ENCODE measurements at places on chromosomes 2 and 18.

DNA sequence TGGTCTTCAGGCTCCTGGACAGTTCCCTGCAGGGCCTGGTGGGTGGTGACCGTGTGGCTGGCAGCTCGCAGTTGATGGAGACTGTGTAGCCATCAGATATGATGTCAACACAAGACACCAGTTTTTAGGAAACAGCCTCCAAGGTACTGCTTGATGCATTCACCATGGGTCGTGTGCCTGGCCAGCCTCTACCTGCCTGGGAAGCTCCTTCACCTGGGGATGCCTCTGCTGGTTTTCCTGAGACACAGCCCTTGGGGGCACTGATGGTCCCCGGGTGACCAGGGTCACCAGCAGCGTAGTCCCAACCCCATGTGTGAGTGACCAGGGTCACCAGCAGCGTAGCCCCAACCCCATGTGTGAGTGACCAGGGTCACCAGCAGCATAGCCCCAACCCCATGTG is 33.6 kb upstream of the KCNG2 start:
- DNase-seq = no peak

DNA sequence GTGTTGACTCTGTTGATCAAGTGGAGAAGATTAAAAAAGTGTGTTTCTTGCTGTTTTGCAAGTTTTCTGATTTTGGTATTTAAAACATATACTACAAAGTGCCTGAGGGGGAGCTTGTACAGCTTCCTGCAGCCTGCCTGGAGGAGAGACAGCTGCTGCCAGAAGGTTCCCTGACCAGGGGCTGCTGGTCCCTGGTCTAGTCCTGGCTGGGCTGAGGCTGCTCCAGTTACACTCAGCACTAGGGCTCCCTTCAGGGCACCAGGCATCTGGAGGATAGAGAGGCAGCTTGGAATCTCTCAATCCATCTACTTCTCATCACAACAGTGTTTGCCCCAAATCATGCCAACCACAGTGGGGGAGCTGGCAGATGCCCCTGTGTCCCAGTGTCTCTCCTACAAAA is 4.8 kb downstream of the MC2R start:
- no peak for DNase-seq

GRCh38 chr2:12501469-12502158 is 215.1 kb upstream of the TRIB2 start:
- DNase-seq = no peak

DNA sequence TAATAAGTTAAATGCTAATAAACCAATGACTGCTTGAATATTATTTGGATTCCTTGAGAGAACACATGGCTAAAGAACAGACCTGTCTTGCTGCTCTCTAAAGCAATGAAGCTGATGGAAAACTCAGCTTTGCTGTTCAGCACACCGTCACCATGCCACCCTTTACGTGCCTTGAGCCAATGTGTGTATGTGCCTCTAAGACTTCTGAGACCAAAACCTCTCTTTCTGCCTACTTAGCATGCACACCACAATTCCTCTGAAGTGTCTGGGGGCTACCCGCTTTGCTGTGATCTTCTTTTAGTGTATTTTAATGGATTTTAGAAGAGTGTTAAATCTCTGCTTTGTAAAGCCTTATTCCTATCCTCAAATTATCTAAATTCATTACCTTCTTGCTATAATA is 345.0 kb downstream of the DPP10 start:
- DNase-seq = no peak

DNA sequence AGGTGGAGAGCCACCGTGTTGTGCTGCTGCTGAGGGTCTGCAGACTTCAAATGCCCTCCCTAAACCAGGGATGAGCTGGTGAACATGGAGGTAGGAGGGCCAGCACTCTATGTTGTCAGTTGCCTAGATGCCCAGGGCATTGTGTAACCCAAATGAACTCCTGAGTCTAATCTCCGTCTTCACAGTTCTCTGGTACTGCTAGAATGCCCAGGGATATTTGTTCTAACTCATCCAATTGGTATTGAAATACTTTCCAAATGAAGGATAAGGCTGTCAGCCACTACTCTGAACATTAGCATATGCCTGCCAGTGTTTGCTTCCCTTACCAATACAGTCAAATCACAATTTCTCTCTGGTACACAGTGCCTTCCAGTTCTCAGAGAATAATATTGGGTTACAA is 492.6 kb downstream of the SLC4A3 start:
- no peak for DNase-seq

- no peak for DNase-seq
Measured at GRCh38 chr2:120486946-120487345, 141.0 kb downstream of the INHBB start.

DNA sequence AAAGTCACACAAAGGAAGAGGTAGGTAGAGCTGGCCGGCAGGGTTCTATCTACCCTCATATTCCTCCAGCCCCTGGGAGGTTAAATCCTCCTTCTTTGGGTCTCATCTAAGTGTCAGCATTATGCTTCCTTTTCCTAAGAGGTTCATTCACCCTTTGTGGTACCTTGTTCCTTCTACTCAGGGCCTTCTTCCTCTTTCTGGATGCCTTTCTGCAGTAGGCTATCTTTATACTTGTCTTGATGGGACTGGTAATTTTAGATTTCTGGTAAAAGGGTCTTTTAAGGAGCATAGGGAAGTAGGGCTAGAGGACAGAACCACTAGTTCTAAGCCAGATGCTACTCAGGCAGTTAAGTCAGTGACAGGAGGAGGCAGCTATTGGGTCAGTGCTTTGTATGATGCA is 13.7 kb upstream of the TNP1 start:
- no peak for DNase-seq

DNA sequence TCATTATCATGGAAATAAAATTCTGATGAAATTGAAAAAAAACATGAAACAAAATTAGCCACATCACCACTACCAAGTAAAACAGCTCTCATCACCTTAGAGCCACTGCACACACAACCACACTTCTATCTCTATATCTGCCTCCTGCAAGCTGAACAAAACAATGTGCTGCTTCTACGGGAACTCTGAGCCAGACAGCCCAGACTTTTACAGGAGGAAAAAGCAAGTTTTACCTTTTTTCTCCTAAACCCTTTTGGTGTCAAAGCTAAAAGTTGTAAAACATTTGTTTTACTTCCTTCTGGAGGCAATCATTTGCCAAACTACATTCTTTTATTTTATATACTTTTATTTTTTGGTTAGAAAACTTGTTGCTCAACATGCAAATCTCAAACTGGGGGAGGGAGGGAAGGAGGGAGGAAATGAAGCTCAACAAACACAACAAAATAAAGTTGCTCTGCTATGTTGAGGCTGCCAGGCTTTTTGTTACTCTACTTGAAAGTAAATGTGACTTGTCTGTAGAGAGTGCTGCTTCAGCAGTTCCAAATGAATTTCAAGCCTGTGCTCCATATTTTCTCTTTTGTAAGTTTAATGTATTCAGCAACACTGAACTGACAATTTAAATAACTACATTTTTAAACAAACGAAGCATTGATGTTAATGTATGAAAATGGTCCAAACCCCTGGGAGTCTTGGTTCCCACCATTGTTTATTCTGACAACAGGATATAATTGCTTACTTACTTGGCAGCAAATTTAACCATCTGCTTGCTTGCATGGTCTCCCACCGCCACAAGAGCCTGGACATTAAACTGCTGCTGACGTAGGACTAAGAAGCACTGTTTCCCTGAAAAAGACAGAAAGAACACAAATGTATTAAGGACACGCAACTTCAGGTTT is 24.5 kb downstream of the DARS1 start:
- DNase-seq = no peak

GRCh38 chr2:197107291-197108269 is 181.1 kb upstream of the PGAP1 start:
- no peak for DNase-seq

GRCh38 chr18:59065684-59066083 is 74.0 kb upstream of the SEC11C start:
- DNase-seq = no peak

- no peak for DNase-seq
Measured at GRCh38 chr2:71547616-71548285, 94.4 kb downstream of the DYSF start.

DNA sequence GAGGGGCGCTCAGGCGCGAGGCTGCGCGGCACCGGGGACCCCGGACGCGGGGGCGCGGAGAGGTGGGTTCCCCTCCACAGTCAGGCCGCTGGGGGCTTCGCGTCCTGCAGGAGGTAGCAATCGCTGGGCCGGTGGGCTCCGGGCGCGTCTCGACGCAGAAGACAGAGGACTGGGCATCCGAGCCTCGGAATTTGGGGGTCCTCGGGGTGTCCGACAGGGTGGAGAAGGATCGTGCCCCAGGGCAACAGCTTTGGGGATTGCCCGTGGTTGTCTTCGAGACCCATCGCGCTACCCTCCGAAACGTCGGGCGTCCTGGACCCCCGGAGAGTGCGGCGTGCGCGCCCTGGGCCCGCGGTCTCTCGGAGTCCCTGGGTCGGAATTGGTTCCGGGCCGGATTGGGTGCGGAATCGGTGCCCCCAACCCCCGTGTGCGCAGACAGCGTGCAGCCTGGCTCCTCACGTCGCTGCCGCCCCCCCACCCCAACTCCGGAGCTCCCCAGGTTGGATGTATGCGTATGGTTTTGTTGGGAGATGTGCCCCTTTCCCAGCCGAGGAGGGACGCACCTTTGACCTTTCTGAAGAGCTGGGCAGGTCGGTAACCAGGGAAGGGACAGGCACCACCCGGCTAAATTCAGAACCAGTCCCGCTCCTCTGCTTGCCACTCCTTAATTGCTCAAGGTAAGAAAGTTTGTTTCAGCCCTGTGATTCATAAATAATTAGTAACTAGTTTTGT is 750 bp downstream of the NPAS2 start:
- no peak for DNase-seq

- no peak for DNase-seq
Measured at GRCh38 chr2:3292416-3292815, 85.2 kb downstream of the EIPR1 start.

GRCh38 chr2:12469141-12469561 is 247.6 kb upstream of the TRIB2 start:
- DNase-seq = no peak

- no peak for DNase-seq
Measured at GRCh38 chr18:2060086-2060485, 511.2 kb downstream of the METTL4 start.

DNA sequence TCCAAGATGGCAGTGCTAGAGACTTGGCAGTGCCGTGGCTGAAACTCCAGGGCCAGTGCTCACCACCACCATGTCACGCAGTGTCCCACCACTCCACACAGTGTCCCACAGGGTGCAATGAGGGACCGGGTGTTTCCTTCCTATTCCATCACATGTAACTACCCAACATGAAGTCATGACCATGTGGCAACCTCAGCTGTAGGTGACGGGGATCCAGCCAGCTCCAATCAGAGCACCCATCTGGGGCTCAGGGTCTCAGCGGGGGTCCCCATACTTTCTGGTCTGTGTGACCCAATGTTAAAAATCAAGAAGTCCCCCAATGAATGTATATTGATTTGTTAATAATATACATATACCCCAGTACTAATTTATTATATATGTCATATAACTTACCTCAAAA is 52.1 kb downstream of the PTGR3 start:
- DNase-seq = no peak

Measured in omental fat pad (tissue), 4 donors.